ENCODE measurements at places on chromosomes 12 and 14.
A peak's percentile ranks its signal among the peaks of the same experiment; 100 is the strongest.

DNA sequence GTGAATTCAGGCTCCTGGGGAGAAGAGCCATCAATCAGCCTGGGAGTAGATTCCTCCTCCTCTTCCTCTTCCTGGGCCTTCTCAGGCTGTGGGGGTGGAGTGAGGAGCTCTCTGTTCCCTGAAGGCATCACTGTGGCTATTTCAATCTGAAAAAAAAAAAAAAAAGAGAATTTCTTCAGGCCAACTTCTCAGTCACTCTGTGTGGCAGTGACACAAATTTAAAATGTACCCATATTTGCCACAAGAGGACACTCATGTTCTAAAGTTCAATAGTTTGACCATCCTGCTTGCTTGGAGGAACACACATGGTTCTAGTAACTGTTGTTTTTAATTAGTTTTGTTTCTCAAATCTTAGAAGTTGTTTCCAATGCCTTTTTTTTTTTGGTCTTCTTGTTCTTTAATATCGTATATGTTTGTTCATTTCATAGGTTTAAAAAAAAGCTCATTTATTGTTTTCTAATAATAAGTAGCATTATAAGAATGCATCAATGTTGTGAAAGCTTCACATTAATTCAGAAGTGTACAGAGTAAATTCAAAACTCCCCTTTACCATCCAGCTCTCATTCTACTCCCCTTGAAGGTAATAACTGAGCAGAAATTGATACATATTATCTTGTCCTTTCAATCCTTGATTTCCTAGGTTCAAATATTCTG, 23.3 kb upstream of the CCER1 start:
- DNase-seq = peak; percentile 4

DNA sequence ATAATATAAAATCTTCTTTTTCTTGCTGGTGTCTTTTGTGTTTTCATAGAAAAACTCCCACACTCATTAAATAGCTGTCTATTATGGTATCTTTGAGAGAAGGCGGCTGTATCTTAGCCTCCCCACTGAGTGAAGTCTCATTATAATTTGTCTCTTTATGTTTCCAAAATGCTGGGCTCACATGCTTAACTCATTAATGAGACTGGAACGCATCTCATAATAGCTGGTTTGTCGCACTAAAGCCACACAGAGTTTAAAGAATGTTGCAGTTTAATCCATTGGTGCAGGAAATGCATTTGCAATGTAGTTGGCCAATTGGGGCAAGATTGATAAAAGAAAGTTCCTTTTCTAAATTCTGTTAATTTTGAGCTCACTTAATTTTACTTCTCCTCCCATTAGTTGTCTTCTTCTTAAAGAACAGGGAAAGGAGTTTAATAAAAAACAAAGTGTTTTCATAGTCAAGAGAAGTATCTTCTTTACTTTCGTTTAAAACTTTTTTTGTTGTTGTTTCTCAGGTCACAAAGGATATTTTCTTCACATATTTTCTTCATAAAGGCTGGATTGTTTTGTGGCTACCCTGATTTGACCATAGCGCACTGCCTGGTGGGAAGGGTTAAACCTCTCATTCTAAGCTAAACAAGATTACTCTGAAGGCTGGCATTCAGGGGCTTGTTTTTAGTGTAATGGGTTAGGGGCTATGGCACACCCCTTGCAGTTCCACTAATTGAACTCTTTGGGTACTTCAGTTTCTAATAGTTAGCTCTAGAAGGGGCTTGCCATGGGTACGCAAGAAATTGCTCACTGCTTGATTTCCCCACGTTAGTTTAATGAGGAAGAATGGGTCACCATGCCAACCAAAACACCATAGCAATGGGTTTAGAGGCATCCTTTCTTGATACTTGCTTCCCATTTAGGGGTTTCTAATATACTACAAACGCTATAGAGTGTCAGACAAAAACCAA, 197.0 kb downstream of the TMTC2 start:
- no peak for DNase-seq

GRCh38 chr12:3280967-3281366, 203.8 kb downstream of the TSPAN9 start:
- no peak for DNase-seq

- peak; percentile 39 for DNase-seq
Observed at GRCh38 chr12:6827437-6827911, 733 bp upstream of the P3H3 start.

DNA sequence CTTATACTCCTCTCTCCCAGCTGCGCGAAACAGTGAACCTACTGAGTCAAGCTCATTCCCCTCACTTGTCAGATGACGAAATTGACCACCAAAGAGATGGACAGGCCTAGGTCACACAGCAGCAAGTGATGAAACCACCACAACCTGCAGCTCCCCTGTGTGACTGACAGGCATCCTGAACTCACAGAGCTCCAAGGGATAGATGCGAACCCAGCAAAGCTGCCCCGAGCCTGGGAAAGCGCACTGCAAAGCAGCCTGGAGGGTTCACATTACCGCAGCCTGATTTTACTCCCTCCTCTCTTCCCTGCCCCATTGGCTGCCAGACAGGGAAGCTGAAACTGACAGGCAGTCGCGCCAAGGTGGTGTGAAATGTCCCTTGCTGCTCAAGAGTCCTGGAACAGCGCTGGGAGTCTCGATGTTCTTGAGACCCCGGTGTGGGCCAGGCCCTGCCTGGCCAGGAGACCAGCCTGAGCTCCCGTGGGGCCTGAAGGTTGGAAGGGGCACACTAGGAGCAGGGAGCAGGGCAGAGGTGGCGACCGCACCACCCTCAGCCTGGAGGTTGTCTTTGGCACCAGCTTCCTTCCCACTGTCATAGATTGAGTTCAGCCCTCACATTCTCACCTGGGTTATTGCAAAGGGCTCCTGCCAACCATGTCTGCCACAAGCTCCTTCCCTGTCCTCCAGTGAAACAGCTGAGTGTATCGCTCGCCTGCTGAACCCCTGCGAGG, 36.3 kb downstream of the SNRNP35 start:
- no peak for DNase-seq

DNA sequence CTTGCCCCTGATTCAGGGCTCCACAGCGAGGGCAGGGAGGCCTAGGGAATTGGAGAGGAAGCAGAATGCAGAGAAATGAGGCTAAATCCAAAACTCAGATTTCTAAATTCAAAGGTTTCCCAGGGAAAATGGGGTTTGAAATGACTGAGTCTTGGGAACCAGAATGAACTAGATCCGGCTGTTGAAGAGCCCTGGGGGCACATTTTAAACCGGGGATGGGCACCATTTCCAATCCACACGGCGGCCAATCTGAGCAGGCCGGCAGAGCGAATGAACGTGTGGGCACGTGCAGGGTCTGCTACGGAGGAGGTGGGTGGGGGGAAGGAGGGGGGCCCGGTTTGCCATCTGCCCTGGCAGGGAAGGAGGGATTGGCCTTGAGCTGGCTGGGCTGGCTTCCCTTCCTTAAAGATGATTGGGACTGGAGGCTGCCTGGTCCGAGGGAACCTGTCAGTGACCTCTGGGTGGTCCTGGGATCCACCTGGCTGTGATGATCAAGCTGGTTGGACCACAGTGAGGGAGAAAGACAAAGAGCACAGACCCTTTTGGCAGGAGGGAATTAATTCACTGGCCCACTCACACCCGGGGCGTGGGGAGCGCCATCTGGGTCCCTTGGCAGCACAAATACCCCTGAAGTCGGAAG, 161.0 kb downstream of the RBM19 start:
- no peak for DNase-seq

DNA sequence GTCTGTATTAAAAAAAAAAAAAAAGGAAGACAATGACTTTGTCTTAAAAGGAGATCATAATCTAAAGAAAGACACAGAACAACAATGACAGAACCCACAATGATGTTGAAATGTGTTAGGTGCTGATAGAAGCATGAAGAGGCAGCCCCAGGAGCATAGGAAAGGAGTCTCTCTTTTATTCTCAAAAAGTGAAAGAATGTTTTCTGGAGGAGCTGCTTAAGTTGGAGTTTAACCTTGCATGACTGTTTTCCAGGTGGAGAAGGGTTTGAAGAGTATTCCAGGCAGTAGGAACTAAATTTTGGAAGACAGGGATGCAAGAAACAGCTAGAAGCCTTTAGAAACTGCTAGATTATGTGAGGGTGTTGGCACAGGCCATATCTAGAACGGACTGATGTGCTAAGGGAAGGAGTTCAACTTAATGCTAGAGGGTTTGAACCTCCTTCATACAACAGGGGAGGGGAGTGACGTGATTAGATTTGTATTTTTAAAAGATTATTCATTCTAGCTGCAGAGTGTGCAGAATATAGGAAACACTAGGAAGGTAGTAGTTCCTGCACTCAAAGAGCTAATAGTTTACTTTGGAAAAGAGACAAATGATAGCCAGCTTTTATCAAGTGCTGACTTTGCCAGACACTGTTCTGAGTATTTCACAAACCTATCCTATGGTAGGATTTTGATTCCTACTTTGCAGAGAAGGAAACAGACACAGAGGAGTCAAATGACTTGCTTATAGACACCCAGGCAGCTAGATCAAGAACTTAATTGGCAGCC, 4.6 kb upstream of the RPL6 start:
- DNase-seq = no peak

GRCh38 chr12:25020621-25021243, 71.8 kb upstream of the BCAT1 start:
- DNase-seq = no peak

DNA sequence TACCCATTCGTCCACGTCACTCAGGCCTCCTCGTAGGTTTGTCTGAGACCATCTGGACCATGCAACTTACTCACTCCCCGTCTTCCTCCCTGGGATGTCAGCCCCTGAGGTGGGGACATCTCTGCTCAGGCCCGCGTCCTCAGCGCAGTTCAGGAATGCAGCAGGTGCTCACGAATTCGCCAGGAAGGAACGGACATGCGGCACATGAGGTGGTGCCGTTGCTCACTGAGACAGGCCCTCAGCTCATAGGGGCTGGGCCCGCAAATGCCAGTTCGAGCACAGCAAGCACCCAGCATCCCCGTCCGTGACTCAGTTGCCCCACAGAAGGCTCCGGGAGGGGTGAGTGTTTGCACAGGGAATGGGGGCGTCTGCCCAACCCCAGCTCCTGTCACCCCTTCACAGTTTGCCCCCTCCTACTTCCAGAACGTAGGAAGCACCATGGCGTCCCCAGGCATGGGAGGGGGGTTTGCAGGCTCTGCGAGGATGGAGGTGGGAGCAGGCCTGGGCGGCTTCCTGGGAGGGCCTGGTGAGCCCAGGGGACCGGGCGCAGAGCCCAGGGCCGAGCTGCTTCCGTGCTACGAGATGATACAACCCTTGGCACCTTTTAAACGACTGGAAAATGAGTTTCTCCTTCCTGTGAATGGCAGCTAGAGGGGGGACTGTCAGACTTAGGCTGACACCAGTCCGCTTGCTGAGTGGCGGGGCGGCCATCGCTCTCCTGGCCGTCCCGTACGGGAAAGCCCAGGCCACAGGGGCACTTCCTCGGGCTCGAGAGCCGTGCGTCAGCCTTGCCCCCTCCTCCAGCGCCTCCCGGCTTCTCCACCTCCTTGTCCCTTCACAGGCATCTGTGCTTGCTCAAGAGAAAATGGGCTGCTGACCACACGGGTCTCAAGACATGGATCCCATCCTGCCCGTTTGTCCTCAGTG, 6.9 kb downstream of the GALNT9 start:
- no peak for DNase-seq

- peak; percentile 83 for DNase-seq
Observed at GRCh38 chr12:3752741-3753486, at the start of gene CRACR2A. Gene CRACR2A (minus strand): TSS chr12:3753109. CDS start chr12:3696999, 56,110 bp downstream.

GRCh38 chr12:131093604-131093955, 139.9 kb downstream of the ADGRD1 start:
- DNase-seq = no peak

- DNase-seq = no peak
Observed at GRCh38 chr12:105391231-105391630, 60.7 kb downstream of the C12orf75 start.

DNA sequence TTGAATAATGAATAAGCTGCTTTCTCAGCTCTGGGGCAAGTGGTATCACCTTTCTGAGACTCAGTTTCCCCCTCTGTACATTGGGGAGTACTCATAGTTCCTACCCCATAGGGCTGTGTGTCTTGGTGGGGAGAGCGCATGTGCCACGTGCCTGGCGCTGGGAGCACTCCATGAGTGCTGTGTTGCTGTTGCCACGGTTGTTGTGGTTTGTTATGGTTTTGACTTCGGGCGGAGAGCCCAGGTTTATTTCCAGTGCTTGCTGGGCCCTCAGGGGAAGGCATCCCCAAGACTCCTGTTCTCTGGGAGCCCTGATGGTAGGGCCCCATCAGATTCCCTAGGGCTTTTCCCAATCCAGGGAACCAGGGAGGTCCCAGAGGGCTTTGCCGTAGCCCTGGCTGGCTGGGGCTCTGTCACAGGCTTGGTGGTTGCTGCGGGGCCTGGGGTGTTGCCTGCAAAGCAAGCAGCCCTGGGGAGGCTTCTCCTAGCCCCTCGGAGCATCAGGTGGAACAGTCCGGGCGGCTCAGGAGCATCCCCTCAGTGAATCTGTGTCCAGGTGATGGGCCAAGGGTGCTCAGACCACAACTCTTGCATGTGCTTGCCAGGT, 18.6 kb downstream of the SH2B3 start:
- DNase-seq = no peak

- no peak for DNase-seq
Observed at GRCh38 chr12:131087302-131087818, 133.7 kb downstream of the ADGRD1 start.

GRCh38 chr14:76958020-76958979, 70.2 kb downstream of the IRF2BPL start:
- peak; percentile 40 for DNase-seq

GRCh38 chr14:22555384-22556011, 33.5 kb downstream of the DAD1 start:
- peak; percentile 77 for DNase-seq

- no peak for DNase-seq
Observed at GRCh38 chr12:54562750-54563356, 13.5 kb downstream of the PDE1B start.

DNA sequence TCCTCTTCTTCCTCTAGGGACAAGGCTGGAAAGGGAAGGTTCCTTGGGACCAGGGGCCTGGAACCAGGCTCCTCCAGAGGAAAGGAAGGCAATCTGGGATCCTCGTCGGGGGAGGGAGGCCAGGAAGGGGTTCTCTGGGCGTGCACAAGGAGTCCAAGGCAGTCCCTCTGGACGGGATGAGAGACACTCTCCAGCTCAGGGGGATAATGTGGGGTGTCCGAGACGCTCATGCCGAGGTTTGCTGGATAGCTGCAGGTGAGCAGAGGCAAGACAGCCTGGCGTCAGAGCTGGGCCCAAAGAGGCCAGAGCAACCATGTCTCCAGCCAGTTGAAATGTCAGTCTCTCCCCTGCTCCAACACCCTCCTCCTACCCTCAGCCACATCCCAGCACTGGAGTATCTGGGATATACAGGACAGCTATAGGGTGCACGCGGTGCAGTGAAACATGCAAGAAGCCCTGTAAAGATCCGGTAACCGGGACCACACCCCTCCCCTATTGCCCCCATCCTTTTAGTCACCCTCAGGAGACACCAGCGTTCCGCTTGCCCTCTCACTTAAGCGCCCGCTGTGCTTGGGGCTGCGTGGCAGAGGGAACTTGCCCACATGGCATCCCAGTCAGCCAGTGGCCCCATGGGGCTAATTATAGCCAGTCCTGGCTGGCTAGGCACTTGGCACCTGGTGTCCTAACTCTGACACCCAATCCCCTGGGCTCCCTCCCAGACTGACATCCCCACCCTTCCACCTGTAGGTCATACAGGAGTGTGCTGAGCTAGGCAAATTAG, at the start of gene KLHL33:
TSS of gene KLHL33 (minus strand) at position 585 of the 781 bp plus-strand sequence. CDS start at position 230, 355 bp downstream.
- DNase-seq = no peak

Data from CD4-positive, alpha-beta T cell treated with Interleukin-21 for 1 hour (primary cell).